ENCODE measurements at places on chromosomes 1 and 21. TPM values are rescaled to one million over a fixed set of nuclear protein-coding genes. Genes with fewer than 3 reads are reported as not detected.

Gene ODF2L
- total RNA-seq: 35.8 TPM

Gene ZNF669
- total RNA-seq: 6.0 TPM

Gene MRPL9
- 63.8 TPM for total RNA-seq

Gene SPRR4
- total RNA-seq: not detected

Gene MEGF6
- 11.0 TPM for total RNA-seq

Gene PPCS
- total RNA-seq: 26.1 TPM

Gene USH2A
- not detected for total RNA-seq

Gene LMOD1
- 27.0 TPM for total RNA-seq

Gene PROX1
- under 0.01 TPM for total RNA-seq

Gene FAM72D
- total RNA-seq: 1.4 TPM

Gene FAM78B
- total RNA-seq: 0.32 TPM

Gene DRAXIN
- total RNA-seq: 1.2 TPM

Gene CAPN8
- total RNA-seq: not detected

Gene TMEM125
- not detected for total RNA-seq

Gene PMF1
- total RNA-seq: 22.9 TPM

Gene VWA1
- total RNA-seq: 13.1 TPM

Gene THAP3
- total RNA-seq: 19.6 TPM

Gene OLIG1
- not detected for total RNA-seq

Gene ZBTB8B
- under 0.01 TPM for total RNA-seq

Gene TMEM240
- 2.9 TPM for total RNA-seq

Gene AMY1A
- total RNA-seq: not detected

Gene ANKRD34A
- total RNA-seq: under 0.01 TPM

Gene A3GALT2
- total RNA-seq: not detected

Gene SLC5A9
- not detected for total RNA-seq

Gene PHC2
- 137 TPM for total RNA-seq

Gene CRTC2
- 3.9 TPM for total RNA-seq

Gene C1orf226
- 0.83 TPM for total RNA-seq

Gene BRWD1
- 91.8 TPM for total RNA-seq

Gene MYOG
- not detected for total RNA-seq

Gene FCRL1
- total RNA-seq: not detected

Gene KIF17
- total RNA-seq: 1.2 TPM

Gene LORICRIN
- total RNA-seq: not detected

All from smooth muscle cell of the umbilical artery (primary cell).